GM06990 (cell line): ENCODE measurements at places on chromosomes 11 and 22.

GRCh38 chr22:34255042-34255441 is 334.8 kb upstream of the LARGE1 start:
- DNase-seq = no peak

- no peak for DNase-seq
Observed at GRCh38 chr11:24091594-24091993, 405.3 kb upstream of the LUZP2 start.

GRCh38 chr11:34064291-34064690 is 12.8 kb downstream of the CAPRIN1 start:
- DNase-seq = no peak

DNA sequence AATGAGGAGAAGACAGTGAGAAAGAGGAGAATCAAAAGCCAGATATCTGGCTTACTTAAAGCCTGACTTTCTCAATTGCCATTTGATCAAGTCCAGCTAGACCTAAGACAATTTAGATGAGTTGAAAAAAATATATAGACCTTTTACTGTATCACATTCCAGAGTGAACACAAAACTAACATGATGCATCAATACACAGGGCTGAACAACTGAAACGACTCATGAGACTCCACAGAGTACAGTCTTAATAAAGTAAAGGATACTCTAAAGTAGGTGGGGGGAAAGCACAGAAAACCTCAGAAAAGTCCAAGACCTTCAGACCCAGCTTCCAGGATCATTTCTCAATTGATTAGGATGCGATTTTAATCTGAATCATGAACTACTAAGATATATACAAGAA is 95.3 kb upstream of the OR9G4 start:
- DNase-seq = no peak

DNA sequence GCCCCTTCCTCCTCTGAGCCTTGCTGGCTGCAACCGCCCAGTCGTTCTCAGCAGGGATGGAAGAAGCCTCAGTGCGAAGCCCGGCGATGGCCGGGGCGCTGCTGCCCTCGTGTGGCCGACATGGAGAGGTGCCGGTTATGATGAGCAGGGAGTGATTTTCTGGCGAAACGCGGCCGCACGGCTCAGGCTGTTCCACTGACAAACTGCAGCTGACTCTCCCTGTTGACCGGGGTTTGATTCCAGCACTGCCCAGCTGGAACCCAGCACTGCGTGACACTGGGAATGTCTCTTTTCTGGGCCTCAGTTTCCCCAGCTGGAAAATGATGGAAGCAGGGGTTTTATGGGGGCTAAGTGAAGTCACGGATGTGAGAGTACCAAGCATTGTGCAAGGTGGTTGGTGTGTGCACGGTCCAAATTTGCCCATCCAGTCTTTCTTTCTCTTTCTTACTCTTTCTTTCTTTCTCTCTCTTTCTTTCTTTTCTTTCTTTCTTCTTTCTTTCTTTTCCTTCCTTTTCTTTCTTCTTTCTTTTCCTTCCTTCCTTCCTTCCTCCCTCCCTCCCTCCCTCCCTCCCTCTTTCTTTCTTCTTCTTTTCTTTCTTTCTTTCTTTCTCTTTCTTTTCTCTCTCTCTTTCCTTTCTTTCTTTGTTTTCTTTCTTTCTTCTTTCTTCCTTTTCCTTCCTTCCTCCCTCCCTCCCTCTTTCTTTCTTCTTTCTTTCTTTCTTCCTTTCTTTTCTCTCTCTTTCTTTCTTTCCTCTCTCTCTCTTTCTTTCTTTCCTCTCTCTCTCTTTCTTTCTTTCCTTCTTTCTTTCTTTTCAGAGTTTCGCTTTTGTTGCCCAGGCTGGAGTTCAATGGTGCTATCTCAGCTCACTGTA is 25.8 kb upstream of the MPPED1 start:
- DNase-seq = peak; percentile 77

GRCh38 chr11:13009476-13009920 is 382 bp downstream of the RASSF10 start:
- no peak for DNase-seq

GRCh38 chr11:75384438-75385080 is 14.8 kb upstream of the RPS3 start:
- DNase-seq = peak; percentile 68

DNA sequence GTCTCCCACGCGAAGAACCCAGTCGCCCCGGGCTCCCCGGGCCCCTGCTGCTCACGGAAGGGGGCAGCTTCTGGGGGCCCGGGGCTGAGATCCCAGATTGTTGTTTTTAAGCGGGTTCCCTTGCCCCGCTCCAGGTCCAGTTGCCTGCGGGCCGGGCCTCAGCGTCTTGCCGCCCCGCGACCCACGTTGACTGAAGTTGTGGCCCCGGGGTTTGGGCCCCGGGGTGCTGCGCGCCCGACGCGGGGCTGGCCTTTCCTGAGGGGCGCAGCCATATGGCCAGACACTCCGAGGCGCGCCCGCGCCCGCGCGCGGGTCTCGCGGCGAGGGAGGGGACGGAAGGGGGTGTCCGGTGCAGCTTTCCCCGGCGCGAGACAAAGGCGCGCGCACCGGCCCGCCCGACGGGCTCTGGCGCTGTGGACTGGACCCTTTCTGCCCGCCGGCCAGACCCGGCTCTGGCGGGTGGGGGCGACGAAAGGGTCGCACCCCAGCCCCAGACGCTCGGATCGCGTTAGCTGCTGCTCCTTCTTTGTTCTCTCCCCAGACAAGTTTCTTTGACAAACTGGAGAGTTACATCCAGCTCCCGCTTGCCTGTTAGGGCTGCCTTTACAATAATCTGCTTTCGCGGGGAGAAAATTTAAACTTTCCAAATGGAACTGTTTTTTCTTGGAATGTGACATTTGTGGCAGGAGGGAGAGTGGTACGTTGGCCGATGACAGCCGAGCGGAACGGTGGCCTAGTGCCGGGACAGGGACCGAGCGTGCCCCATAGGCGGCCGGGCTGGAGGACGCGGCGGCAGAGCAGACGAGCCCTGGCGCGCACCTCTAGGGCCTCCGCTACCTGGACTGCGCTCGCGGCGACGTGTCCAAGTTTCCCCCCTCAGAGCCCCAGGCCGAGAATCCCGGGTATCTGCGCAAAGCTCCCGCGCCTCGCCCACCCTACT is 716 bp downstream of the AMOTL1 start:
- DNase-seq = peak; percentile 4

GRCh38 chr11:114685097-114685496 is 6.8 kb downstream of the NXPE2 start:
- DNase-seq = no peak

DNA sequence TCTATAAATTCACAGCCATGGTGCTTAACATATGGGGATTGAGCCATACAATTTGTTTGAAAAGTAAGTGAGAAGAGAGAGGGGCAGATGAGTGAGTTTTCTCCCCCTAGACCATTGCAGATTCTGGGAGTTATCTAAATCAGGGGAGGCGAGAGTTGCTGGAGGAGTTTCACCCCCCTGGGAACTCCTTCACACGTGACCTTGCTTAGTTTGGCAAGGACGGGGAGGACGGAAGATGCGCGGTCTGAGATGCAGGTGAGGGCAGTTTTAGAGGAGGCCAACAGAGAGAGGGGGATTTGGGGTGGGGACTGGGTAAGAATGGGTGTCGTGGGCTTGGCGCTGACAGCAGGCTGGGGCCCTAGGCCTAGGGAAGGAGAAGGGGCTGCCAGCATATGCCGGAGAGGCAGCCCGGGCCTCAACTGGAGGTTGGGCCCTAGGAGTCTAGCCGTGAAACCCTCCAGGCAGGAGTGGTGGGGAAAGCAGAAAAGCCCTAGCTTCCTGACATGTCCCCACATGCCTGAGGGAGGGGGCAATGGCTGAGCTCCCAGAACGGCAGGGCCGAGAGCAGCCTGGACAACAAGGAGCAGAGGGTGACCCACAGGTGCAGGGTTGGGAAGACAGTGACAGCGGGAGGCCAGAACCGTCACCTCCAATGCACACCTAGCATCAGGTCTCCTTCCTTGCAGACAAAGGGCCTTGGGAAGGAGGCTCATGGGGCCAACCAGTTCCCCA is 63.9 kb downstream of the ELFN2 start:
- no peak for DNase-seq

- DNase-seq = no peak
Observed at GRCh38 chr22:25804676-25805075, 62.7 kb downstream of the MYO18B start.

DNA sequence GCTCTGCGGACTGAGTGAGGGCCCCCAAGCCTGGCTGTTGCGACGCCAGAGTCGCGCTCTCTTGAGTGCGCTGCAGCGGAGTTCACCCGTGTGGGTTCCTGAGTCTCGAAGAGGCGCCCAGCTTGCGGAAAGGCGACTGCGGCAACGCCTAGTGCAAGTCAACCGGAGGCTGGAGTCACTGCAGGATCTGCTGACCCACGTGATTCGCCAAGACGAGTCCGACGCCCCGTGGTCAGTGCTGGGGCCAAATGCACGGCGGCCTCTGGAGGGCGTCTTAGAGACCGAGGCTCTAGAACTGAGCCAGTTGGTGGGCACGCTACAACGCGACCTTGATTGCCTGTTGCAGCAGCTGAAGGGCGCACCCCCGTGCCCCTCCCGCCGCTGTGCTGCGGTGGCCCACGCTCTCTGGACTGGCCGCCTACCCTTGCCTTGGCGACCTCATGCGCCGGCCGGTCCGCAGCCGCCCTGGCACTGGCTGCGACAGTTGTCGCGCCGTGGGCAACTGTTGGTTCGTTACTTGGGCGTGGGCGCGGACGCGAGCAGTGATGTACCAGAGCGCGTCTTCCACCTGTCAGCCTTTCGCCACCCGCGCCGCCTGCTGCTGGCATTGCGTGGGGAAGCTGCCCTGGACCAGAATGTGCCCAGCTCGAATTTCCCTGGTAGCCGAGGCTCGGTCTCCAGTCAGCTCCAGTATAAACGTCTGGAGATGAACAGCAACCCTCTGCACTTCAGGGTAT is 32.6 kb downstream of the RRP8 start:
- DNase-seq = no peak

- no peak for DNase-seq
Observed at GRCh38 chr11:111944139-111944538, 7.0 kb downstream of the DIXDC1 start.

GRCh38 chr11:129828301-129828836 is 12.7 kb downstream of the TMEM45B start:
- DNase-seq = no peak

DNA sequence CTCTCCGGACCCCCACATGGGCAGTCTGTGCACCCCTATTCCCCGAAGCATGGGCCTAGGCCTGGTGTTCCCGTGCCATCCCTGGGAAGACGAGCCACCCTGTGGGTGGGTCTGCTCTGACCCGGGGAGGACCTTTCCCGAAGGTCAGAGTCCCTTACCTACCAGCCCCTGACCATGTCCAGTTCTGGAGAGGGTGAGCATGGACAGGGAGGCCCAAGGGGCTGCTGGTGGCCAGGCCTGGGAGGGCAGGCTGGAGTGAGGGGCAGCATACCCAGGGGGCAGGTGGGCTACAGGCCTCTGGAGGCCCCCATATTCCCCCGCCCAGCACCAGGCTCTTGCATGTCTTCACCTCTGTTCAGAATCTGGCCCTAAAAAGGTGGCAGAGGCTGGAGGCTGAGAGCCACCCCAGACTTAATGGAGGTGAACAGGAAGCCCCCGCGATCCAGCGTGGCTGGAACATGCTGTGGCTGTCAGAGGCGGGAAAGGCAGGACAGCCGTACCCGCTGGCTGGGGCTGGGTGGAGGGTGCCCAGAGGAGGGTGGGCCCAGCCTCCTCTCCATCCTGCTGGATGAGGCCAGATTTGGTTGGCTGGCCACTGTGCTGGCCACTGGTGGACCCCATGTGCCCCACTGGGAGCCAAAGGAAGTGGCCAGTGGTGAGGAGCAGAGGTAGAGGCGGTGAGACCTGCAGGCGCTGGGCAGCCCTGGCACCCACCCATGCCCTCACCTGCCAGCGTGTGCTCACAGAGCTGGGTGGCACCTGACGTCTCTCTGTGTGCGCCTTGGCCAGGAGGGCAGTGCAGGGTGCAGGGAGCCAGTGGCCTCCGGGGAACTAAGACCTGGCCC is 11.2 kb upstream of the SYT8 start:
- no peak for DNase-seq

DNA sequence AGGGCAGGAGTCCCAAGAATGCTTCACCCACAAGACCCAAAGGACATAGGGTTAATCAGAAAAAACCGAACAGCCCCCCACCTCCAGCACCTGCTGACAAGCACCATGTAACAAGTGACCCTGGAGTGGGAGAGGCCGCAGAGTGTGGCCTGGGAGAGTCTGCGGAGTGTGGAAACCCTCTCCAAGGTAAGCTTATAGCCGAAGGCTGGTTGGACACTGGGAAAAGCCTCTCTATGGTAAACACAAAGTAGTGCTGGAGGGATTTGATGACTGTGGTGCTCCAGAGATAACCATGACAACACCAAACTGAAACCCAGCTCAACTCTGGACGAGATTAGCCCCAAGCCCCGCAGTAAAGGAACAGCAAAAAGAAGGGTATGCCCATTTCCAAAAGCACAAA is 19.2 kb downstream of the ASCL2 start:
- no peak for DNase-seq

- DNase-seq = no peak
Observed at GRCh38 chr11:132228746-132229325, 858.4 kb downstream of the NTM start.

DNA sequence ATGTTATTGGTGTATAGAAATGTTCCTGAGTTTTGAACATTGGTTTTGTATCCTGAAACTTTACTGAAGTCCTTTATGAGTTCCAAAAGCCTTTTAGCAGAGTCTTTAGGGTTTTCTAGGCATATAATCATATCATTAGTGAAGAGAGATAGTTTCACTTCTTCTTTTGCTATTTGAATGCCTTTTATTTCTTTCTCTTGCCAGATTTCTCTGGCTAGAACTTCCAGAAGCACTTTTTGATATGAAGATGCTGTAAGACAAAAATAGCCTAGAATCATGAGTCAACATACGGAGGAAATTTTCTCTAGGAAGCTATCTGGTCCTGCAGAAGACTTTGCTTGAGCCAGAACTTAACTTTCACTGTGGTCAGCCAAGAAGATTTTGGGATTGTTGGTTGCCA is 86.7 kb upstream of the IZUMO1R start:
- DNase-seq = no peak

- no peak for DNase-seq
Observed at GRCh38 chr22:27543460-27543859, 258.1 kb downstream of the MN1 start.

- peak; percentile 32 for DNase-seq
Observed at GRCh38 chr11:17598700-17599459, 51.8 kb downstream of the OTOG start.

- no peak for DNase-seq
Observed at GRCh38 chr11:32698579-32698978, 95.9 kb downstream of the CCDC73 start.

DNA sequence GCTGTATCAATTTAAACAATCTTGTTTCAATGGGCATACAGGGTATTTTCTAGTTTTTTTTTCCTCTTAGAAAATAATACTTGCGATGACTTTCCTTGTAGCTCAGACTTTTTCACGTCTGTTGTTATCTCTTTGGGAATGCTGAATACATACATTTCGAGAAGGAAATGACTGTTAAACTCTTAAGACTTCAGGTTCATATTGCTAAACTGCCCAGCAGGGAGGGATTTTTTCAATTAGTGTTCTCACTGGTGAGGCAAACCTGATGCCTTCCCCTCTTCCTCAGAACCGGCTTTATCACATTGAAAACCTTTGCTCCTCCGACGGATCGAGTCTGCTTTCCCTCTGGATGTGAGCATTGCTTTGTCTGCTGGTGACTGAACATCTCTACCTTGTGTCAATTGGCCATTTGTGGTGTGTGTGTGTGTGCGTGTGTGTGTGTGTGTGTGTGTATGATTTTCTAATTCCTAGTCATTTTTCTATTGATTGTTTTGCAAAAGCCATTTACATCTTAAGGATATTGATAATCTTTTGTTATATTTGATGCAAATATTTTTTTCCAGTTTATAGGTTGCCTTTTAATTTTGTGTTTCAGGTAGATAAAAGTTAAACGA is 6.6 kb downstream of the NEAT1 start:
- DNase-seq = peak; percentile 35

GRCh38 chr11:134339756-134340155 is 8.0 kb downstream of the GLB1L2 start:
- DNase-seq = no peak

- DNase-seq = no peak
Observed at GRCh38 chr11:106011481-106011880, 10.6 kb downstream of the MSANTD4 start.
